Smooth muscle cell of bladder (primary cell): ENCODE measurements at places on chromosomes 1 and 21. TPM values are rescaled to one million over a fixed set of nuclear protein-coding genes. Genes with fewer than 3 reads are reported as not detected.

The LHX8 gene
- 1.00 TPM in 1 of 2 replicates, not detected in the other for total RNA-seq

The CR2 gene
- not detected in 2 replicates for total RNA-seq

The TNFSF4 gene
- 1.4 and 2.8 TPM in 2 replicates for total RNA-seq

The FNBP1L gene
- total RNA-seq: 7.3 and 12.9 TPM in 2 replicates

The TFAP2E gene
- under 0.01 and 0.18 TPM in 2 replicates for total RNA-seq

The PGBD5 gene
- total RNA-seq: 0.57 and 0.83 TPM in 2 replicates

The SPAG17 gene
- total RNA-seq: under 0.01 and 0.37 TPM in 2 replicates

The LCE2C gene
- total RNA-seq: not detected in 2 replicates

The FMN2 gene
- total RNA-seq: 3.2 and 5.8 TPM in 2 replicates

The LRRC38 gene
- 0.09 and 0.28 TPM in 2 replicates for total RNA-seq
